ENCODE measurements at places on chromosomes 11 and 22. TPM values are rescaled to one million over a fixed set of nuclear protein-coding genes. Genes with fewer than 3 reads are reported as not detected.

CCND1 gene
- total RNA-seq = 188 TPM

TBC1D22A gene
- 10.5 TPM for total RNA-seq

B3GAT1 gene
- not detected for total RNA-seq

KCNK7 gene
- total RNA-seq = 1.0 TPM

XKR3 gene
- not detected for total RNA-seq

CRYAB gene
- 6.0 TPM for total RNA-seq

SRPRA gene
- total RNA-seq = 65.7 TPM

SMCO4 gene
- total RNA-seq = 18.3 TPM

ASPHD2 gene
- total RNA-seq = 1.4 TPM

SMC1B gene
- 0.03 TPM for total RNA-seq

FGF3 gene
- not detected for total RNA-seq

MUC5B gene
- total RNA-seq = 2.7 TPM

KCNJ1 gene
- not detected for total RNA-seq

AKIP1 gene
- 44.8 TPM for total RNA-seq

C11orf52 gene
- total RNA-seq = not detected

TRPM5 gene
- not detected for total RNA-seq

BEST1 gene
- total RNA-seq = 2.5 TPM

PARVA gene
- total RNA-seq = 28.6 TPM

SYNGR1 gene
- 7.9 TPM for total RNA-seq

KCNQ1OT1 gene
- 0.03 TPM for total RNA-seq

TNKS1BP1 gene
- 86.9 TPM for total RNA-seq

RAG1 gene
- total RNA-seq = 0.64 TPM

CHID1 gene
- total RNA-seq = 70.5 TPM

ADM2 gene
- total RNA-seq = 0.64 TPM

TBCEL gene
- total RNA-seq = 8.4 TPM

C11orf87 gene
- 0.01 TPM for total RNA-seq

NLRP6 gene
- total RNA-seq = not detected

TSGA10IP gene
- total RNA-seq = not detected

NCAM1 gene
- not detected for total RNA-seq

OR2AG1 gene
- not detected for total RNA-seq

MPZL2 gene
- total RNA-seq = not detected

TRIM48 gene
- not detected for total RNA-seq

SLC7A4 gene
- total RNA-seq = not detected

ZBTB16 gene
- total RNA-seq = not detected

PHOX2A gene
- not detected for total RNA-seq

GLYAT gene
- not detected for total RNA-seq

NXF1 gene
- 52.5 TPM for total RNA-seq
